ENCODE measurements at places on chromosomes 1 and 21.
A peak's percentile ranks its signal among the peaks of the same experiment; 100 is the strongest.

DNA sequence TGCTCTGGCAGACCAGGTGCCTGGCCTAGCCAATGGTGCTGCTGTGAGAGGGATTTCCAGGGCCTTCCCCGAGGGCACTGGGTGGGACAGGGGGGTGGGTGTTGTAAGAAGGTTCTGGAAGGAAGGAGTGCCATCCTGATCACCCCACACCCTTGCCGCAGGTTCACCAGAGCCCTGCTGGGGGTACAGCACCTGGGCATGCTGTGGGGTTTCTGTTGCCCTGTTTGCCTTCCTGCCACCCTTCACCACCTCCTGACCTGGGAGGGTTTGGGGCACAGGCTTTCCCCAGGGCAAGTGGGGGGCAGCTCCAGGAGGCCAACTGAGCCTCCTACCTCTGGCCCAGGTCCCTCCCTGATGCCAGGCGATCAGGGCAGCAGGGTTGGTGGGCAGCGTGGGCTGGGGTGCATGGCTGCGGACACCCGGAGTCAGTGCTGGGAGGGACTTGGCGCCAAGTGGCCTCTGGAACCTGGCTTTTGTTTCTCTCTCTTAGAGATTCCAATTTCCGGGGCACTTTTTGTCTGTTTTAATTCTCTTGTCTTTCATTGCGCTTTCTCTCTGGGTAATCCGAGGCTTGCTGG is 318.8 kb downstream of the PTPRU start:
- DNase-seq = no peak

DNA sequence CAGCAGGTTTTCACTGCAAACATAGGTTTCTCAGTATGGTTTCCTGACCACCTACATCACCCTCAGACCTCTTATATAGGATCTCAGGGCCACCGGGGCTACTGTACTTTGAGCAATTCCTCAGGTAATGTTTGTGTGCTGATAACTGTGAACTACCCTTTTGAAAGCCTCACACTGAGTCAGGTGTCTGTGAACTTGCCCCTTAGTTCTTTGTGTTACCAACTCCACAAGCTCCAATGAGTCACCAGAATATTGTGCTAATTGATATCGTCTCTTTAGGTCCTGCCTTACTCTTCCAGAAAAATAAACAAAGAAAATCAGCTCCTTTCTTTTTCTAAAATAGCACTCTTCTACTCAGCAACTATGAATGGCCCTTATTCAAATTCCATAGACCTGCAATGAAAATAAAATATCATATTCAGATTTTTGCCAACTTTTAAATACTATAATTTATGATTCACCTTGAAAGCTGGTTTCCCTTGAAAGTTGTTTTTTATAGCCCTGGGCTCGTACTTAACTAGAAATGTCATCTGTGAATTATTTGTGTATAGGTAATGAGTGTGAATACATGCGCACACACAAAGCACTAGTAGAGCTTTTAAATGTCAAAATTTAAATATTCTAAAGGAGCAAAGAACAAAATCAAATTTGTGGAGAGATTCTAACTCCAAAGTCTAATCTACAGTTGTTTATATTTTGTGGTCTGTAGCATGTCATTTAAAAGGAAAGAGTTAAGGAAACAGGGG is 88.1 kb upstream of the WARS2 start:
- DNase-seq = no peak

DNA sequence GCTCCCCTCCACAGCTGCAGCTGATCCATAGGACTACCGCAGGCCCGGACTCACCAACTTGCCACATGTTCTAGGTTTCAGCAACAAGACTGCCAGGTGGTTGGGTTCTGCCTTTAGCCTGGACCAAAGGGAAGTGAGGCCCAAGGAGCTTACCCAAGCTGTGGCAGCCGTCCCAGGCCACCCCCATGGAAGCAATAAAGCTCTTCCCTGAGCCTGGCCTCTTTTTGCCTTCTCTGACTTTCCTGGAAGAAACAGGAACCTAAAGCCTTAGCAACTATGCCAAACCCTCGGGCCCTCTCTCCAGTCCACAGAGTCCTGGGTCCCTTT is 2.7 kb upstream of the ARTN start:
- no peak for DNase-seq

GRCh38 chr1:27357281-27358037 is 9.3 kb downstream of the MAP3K6 start:
- peak; percentile 49 for DNase-seq

- DNase-seq = no peak
These were observed 104.8 kb downstream of the RGS2 start for GRCh38 chr1:192913683-192914082.

GRCh38 chr1:155809088-155809487 is 47.9 kb downstream of the GON4L start:
- no peak for DNase-seq

DNA sequence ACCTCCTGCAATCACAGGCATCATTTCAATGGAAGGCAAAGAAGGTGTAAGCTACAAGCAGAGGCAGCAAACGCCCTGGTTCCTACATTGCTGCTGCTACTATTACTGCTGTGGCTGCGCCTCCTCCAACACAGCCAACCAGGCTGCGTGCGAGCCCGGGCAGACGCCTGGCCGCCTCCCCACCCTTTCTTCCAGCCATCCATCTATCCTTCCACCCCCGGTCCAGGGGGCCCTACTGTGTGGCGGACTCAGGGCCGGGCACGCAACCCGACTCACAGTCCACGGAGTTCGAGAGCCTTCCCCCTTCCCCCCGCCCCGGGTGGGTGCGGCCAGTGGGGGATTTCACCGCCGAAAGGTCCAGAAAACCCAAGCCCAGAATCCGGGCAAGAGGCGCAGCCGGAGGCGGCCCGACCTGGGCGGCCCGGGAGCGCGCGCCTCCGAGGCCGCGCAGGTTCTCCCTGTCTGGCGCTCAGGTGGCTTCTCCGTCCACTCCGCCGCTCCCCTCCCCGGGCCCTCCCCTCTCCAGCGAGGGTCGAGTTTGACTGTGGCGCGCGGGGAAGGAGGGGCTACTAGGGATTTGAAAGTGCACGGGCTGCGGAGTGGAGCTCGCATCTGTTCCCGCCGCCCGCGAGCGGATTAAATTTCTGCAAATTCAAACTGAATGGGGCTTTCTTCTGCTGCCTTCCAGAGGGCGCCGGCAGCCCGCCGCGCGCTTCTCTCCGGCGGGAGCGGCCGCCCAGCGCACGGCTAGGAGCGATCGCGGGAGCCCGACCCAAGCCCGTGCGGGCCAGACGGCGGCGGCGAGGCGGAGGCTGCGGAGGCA is at the start of gene HUNK:
Gene HUNK, plus strand, starts transcription at position 569 of the 823 bp plus-strand sequence. CDS start 655 bp downstream, outside the sequence.
- DNase-seq = peak; percentile 28

All from A549 (cell line).